ENCODE measurements at places on chromosomes 5 and 9.
A peak's percentile ranks its signal among the peaks of the same experiment; 100 is the strongest.

DNA sequence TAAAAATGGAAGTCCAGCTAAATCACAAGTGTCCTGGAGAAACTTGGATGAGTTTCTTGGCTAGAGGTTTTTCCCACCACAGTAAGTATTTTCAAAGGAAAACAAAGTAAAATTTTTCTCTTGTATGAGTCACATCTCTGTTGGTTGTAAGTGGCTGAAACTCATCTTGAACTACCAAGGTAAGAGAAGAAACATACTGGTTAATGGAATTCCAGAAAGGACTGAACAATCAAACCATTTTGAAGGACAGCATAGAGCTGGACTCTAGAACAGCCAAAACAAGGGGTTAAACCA, 102.8 kb upstream of the CDKN2B start:
- DNase-seq = no peak

GRCh38 chr5:68627001-68627400, 411.4 kb downstream of the PIK3R1 start:
- DNase-seq = no peak

DNA sequence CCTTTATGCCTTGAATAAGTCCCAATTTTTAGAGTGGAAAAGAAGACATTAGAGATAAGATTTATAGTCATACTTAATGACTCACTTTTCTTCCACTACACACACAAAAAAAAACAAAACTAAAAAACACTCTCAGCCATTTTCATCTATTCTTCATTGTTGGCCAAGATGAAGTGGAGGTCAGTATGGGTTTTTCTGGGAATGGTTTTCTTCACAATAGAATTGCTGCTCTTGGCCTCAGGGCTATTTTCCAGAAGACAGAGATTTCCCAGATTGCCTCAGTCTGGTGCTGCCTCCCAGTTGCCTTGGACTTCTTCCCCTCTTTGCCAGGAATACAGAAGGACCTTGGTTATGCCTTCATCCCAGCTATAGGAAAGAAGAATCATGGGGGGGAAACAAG, 463.7 kb downstream of the TMEM232 start:
- DNase-seq = no peak

DNA sequence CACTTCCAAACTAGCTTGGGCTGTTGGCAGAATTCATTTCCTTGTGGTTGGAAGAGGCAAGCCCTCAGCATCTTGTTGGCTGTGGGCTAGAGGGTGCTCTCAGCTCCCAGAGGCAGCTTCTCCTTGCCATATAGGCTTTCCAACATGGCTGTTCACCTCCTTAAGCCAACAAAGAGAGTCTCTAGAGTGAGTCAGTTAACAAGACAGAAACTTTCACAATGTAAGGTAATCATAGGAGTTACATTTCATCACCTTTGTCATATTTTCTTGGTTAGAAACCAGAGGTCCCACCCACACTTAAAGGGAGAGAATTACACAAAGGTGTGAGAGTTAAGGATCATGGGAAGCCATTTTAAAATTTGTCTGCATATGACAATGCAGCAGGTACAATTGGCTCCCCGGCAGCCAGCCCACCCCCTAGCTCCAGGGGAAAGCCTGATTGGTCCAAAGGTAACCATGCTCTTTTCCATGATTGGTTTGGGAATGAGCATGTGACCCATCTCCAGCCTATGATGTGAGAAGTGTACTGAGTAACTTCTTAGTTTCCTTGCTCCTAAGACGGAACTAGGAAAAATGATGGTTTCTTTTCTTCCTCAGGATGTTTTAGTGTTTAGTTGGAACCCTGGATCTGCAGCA, 109.8 kb upstream of the MSX2 start:
- no peak for DNase-seq

GRCh38 chr5:141590127-141590526, 28.7 kb downstream of the DIAPH1 start:
- DNase-seq = no peak

DNA sequence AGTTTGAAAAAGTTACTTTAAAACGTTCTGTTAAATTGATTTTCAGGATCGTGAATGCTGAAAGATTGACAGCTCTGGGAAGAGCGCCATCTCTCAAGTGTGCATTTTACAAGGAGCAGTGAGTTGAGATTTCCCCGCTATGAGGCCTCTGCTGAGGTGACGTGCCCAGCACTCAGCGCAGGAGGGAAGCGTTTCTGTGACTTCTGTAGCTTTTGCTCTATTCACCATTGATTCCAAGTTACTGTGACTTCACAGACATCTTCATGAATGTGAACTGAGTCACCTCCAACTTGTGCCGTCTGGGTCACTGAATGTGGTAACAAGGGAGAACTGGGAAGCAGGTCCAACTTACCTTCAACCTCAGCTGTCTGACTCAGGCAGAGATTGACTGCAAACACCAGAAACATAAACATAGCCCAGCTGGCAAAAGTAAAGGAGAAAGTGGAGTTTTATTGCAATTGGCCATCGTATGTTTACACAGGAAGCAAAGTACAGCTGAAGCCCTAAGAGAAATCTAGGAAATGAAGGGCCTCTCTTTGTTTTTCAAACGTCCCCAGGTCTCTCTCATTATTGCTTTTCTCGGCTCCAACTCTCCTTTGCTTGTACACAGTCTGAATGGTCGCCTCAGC, 428.8 kb upstream of the CLINT1 start:
- no peak for DNase-seq

DNA sequence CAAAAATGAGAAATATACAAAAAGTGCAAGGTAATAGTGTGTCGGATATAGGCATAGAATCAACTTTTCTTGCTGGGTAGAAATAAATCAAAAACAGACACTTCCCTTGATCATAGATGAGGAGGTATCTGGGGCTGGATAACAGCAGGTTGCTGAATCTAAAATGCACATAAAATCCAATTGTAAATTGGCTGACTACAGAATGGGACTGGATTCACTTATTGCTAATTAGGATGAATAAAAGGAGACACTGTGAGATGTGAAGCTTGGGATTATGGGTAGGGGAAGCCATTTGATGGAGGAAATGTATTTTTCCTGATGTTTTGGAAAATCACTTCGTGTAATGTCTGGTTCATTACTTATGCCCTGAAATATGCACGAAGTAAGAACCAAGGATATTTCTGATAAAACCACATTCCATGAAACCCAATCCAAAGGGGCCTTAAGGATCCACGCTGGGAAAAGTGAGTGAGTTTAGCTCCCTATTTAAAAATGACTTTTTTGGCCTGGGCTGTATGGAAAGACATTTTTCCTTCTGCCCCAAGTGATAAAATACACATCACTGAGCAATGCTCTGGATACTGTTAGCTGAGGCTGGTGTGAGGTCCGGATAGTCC, 136.1 kb downstream of the MARCHF11 start:
- no peak for DNase-seq

GRCh38 chr5:31062902-31063580, 130.4 kb upstream of the CDH6 start:
- DNase-seq = no peak

DNA sequence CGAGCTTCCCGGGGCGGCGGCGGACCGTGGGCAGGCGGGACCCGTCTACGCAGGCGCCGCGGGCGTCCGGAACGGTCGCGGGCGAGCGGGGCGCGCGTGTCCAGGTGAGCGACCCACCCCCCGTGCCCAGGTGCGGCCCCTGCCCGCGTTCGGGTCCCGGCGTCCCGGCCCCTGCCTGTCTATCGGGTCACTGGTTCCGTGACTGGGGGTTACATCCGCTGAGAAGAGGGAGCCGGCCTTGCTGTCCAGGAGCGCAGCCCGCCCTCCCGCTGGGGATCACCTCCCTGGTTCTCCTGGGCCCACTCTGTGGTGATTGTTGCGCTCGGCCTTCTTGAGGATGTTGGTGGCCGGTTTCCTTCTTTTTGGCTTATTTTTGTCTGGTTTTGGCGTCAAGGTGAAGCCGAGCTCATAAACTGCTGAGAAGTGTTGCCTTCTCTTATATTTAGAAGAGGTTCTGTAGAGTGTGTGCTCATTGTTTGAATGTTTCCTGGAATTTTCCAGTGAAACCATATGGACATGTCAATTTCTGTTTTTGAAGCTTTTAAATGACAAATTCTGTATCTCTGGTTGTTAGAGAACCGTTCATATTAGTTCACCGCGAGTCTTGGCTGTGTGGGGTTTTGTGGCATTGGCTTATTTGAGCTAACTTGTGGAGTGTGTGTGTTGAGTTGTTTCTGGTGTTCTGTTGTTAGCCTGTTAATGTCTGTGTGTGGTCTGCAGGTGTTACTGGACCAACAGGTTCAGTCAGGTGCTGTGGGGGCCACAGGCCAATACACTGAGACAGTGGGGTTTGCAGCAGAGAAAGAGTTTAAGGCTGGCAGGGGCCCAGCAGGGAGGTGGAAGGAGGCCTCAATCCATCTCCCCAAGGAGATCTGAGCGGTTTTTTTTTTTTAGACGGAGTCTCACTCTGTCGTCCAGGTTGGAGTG, 621 bp downstream of the CEP72 start:
- peak; percentile 16 for DNase-seq

DNA sequence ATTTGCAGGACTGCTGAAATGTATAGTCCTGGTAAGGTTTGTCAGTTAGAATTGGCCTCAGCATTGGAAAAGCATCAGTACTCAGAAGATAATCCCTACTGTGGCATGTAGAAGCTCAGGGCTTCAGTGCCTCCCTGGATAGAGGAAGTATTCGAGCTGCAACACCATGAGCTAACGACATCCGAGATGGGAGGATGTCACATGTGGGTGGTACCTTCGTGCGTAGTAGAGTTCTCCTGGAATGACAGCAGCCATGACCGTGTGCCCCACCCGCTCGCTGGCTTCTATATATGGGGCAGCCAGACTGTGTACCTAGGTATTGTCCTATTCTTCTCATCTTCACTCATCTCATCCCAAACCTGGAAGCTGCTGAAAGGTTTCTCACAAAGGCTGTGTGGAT, 345.8 kb upstream of the KLF9 start:
- no peak for DNase-seq

DNA sequence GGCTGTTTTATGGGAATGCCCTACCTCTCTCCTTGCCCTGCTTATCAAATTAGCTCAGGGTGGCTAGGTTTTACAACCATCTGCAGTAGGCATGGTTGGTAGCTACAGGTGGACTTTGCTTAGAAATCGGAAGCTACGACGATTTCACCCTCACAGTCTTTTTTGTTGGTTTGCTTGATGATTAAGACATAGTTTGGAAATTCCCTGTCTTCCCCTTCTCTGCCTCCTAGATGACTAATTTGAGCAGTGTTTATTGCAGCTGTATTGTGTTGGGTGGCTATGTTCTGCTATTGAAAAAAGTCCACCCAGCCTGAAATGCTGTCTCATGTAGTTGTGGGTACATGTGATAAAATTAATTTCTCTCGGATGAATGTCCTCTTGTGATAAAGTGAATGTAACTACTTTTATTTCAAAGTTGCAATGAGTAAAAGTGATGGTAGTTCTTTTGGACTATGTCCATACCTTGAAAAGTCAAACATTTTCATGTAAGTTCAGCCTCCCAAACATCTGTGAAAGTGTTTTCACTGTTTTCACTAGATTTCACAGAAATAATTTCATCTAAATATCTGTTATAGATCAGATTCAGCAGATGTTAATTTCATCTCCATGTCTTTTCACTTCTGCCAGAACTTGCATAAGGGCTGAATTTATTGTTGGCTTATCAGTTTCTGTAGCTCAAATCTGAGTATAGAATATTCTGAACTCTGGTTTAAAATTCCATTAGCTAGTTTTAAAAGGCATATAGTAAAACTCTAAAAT, 37.3 kb upstream of the FYB1 start:
- no peak for DNase-seq

GRCh38 chr9:38294220-38294960, 98.1 kb upstream of the ALDH1B1 start:
- DNase-seq = no peak

DNA sequence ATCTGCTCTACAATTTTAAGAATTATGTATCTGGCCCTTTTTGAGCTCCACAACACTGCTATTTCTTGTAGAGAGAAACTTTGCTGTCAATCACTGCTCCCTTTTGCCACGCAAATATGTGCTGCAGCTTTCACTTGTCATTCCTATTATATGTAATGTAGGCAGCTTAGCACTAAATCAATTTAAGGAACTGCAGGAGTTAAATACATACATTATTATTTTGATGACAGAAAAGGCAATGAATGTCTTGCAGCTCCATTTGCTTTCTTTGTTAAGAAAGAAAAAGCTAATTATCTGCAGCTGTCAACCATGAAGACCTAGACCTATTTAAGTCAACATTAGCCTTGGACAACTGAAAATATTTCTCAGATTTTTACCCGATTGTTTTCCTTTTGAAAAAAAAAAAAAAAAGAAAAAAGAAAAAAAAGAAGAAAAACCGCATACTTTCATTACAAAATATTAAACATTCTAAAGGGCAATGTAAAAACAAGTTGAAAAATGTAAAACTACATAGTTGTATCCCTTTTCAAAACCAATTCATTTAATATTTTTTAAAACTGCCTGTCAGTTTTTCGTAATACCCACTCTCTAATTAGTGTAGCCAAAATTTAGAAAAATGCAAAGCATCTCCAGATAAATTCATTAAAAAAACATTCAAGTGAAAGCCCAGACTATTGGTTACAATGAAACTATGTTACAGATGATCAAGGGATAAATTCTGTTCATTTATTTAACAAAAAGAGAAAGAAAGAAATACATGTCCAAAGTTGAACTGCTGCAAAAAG, 57.2 kb downstream of the RFX3 start:
- DNase-seq = no peak

DNA sequence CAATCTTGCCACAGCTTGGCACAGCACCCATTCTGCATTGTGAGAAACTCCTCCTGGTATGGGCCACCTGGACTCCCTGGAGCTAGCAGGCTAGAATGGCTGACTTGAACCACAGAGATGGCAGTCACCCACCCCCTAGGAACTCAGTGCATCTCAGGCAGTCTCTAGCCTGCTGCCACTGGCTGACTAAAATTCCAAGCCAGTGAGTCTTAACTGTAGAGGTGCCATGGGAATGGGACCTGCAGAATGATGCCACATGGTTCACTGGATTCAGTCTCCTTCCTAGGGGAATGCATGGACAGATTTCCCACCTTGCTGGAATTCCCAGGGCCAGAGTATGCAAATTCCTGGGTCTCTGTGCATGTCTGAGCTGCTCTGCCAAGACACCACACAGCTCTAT, 382.9 kb downstream of the MAN2A1 start:
- no peak for DNase-seq

GRCh38 chr5:78538240-78538850, 110.2 kb downstream of the LHFPL2 start:
- no peak for DNase-seq

GRCh38 chr5:102711525-102712385, 43.4 kb upstream of the PAM start:
- no peak for DNase-seq

DNA sequence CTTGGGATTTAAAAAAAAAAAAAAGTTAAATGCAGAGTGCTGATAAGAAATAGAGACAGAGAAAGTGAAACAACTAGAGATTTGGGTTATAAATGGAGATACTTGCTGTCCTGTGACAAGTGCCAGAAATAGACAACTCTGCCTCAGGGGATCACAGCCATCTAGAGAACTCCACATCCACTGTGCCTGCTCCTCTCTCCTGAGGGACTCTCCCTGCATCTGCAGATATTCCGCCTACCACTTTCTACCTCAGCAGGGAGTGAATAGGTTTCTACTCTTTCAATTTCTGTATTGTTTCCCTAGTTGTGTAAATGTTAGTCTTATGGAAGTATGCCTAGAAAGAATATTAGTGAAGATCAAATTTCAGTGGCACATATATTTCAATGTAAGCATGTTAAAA, 307.2 kb downstream of the HTR1A start:
- no peak for DNase-seq

- DNase-seq = no peak
Measured at GRCh38 chr9:38107405-38107804, 38.4 kb upstream of the SHB start.

All from hematopoietic multipotent progenitor cell treated with erythropoietin and hydrocortisone succinate and interleukin-3 and kit ligand, for 15 days (in vitro differentiated cells).